ENCODE measurements at places on chromosomes 2 and 18.

GRCh38 chr18:32888306-32888705 is 115.5 kb upstream of the KLHL14 start:
- DNase-seq: no peak

GRCh38 chr18:80196528-80197320 is 50.6 kb downstream of the PARD6G start:
- DNase-seq: no peak

GRCh38 chr2:169741-170140 is 94.1 kb downstream of the SH3YL1 start:
- no peak for DNase-seq

- DNase-seq: no peak
Measured at GRCh38 chr2:58569475-58570185, 328.5 kb upstream of the FANCL start.

GRCh38 chr2:143526498-143526897 is 397.3 kb downstream of the ARHGAP15 start:
- no peak for DNase-seq

- DNase-seq: no peak
Measured at GRCh38 chr18:14974088-14974487, 226.1 kb downstream of the ANKRD30B start.

- DNase-seq: no peak
Measured at GRCh38 chr2:43043553-43043870, 182.9 kb downstream of the ZFP36L2 start.

GRCh38 chr2:150147889-150148683 is 339.4 kb downstream of the RND3 start:
- no peak for DNase-seq

GRCh38 chr2:83055376-83056010 is 1403.6 kb downstream of the SUCLG1 start:
- no peak for DNase-seq

DNA sequence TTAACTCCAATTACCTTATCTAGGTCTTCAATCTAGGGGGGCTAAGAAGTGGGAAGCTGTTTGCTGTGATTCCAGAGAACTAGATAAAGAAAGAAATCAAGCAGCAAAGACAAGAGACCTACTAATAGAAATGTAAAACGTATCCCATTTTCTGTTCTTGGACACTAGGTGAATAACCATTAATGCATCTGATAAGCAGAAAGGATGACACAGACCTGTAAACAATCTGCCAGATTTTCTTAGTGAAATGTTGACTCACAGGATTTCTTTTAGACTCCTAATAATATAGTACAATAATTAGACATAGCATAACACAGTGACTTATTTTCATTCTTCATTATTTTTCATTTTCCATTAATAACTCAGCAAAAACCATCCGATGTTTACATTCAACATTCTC is 1.3 kb downstream of the WDR35 start:
- DNase-seq: no peak

DNA sequence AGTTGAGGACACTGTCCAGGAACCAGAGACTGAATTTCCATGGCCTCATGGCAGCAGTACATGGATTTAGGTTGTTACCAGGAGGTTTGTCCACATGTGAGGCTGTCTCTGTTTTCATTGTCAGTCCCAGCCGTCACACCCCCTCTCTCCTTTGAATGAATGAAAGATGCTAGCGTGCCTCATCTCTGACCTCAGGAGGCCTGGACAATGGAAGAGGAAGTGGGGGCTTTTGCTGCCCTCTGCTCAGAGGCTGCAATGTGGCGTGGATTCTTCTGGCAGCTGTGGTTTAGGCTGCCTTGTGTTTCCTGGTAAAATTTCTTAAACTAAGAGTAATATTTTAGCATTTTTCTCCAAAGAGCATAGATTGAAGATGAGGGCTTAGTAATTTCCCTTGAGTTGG is 47.5 kb downstream of the RAB31 start:
- DNase-seq: no peak

GRCh38 chr2:230935130-230935430 is 10.0 kb upstream of the GPR55 start:
- DNase-seq: no peak

DNA sequence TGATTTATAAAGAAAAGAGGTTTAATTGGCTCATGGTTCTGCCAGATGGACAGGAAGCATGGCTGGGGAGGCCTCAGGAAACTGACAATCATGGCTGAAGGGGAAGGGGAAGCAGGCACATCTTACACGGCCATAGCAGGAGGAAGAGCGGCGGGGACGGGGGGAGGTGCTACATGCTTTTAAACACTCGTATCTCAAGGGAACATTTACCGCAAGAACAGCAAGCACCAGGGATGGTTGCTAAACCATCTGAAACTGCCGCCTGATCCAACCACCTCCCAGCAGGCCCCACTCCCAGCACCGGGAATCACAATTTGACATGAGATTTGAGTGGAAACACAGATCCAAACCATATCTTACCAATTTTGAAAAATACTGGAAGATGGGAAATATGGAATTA is 362.8 kb downstream of the FBXO15 start:
- DNase-seq: no peak

DNA sequence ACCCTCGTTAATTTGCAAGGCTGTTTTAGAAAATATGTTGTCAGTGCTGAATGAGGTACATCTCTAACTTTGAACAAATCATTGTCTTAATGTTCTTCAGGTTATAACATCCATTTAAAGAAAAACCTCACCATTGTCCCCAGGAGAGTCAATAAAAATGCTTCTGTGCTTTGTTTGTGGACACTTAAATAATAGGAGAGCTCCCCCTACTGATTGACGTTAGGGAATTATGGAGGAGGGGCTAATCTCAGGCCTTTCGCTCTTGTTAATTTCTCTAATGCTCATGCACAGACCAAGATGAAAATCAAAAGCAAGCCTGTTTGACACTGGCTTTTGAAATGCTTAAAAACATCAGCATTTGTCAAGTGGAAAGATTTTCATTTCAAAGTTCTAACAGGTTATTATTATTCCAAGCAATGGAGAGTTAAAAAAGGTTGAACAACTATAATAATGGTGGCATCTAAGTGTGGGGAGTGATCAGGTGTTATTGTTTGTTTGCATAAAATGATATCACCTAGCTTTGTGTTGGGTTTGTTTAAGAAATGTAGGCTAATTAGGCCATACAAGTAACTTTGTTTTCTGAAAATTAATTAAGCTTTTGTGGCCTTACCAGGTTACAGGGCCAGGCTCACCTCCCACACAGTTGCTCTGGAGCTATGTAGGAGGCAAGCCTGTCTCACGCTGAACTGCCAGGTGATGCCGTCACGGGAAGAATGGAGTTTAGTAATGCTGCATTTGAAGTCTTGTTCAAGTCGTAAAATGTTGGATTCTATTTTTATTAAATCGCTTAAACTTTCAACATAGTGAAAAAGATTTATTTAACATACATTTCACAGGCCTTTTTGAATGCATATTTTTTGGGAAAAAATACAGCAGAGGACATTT is 51.7 kb upstream of the SMIM21 start:
- no peak for DNase-seq

DNA sequence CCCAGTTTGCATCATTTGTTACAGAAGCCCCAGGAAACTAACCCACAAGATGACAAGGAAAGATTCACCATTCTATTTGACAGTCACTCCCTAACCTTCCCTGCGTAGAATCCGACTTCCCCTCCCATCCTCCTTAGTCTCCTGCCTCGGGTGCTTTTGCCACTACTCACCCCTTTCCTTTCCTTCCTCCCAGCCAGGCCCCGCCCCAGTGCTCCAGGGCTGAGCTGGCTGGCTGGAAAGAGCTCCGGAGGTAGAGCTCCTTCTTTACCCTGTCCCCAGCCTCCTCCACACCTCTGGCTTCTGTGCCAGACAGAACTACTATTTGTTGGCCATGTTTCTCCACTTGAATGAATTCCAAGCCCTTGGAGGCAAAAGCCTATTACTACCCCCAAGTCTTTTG is 317.6 kb upstream of the NCKAP5 start:
- DNase-seq: no peak

DNA sequence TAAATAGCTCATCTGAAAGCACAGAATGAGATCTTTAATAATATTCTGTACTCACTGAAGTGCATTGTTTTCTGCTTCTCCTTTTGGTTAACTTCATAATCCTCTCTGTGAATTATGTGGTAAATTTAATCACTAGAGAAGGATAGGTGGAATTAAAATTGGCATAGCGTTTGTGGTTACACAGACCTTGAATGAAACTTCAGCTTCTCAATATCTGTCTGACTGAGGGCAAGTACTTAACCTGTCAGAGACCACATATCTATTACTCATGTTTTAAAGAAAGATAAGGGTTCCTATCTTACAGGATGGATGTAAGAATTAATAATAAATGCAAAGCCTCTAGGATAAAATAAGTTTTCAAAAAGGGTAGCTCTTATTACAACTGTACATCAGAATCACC is 861.8 kb downstream of the TRIB2 start:
- no peak for DNase-seq

GRCh38 chr2:44247924-44248323 is 27.4 kb upstream of the SLC3A1 start:
- DNase-seq: no peak

DNA sequence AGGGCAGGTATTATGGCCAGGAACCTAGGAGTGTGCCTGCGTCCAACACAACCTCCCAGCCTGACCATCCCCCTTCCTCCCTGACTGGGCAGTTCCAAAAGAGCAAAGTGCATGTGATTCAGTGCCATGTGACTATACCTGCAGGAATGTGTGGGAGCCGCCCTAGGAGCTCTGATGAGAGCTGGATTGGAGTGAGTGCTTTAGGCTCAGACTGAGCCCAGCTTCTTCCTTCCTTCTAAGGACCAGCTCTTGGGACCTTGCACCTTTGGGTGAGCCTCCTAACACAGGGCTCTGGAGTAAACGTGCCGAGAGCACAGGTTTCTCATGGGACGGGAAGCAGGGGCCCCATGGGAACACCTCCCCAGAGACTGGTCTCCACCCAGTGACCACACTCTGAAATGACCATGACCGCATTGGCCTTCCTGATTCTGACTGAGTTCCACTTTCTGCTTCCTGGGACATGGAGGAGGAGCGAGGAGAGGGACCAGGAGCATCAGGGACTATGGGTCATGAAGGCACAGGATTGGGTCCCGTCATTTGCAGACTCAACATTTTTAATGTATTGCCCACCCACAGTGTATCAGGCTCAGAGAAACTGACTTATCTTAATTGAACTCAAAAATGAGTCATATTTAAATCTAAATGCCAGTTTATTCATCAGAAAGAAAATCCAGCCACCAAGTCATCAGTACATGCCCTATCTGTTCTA is 87.8 kb upstream of the BCL2L11 start:
- DNase-seq: no peak

- DNase-seq: no peak
Measured at GRCh38 chr2:168089200-168089599, 158.2 kb downstream of the STK39 start.

GRCh38 chr2:23547725-23548124 is 162.7 kb downstream of the KLHL29 start:
- no peak for DNase-seq

DNA sequence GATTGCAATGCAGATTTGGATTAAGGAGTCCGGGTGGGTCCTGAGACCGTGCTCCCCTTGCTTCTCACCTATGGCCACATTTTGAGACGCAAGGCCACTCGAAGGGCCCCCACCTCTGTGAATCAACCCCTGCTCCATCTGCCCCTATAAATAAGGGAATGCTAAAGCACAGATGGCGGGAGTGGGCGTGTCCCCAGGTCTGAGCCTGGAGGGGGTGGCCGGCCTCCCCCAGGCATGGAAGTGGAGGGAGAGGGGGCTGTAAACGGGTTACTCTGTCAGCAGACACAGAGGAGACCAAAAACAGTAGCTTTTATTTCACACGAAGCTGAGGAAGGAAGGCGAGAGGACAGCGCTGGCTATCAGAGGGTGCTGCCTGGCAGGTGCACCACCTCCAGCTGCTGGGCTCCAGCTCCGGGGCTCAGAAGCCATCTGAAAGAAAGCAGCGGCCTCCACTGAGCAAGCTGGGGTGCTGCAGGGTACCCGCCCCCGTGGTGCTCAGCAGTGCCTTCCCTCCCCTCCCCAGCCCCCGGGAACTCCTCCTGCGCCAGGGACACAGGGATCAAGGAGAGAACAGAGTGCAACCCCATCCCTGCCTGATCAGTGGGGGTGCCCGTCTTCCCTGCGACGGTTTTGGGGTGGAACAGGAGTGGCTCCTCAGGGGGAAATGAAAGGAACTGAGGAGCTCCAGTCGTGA is 56.7 kb upstream of the RAB6C start:
- DNase-seq: no peak

DNA sequence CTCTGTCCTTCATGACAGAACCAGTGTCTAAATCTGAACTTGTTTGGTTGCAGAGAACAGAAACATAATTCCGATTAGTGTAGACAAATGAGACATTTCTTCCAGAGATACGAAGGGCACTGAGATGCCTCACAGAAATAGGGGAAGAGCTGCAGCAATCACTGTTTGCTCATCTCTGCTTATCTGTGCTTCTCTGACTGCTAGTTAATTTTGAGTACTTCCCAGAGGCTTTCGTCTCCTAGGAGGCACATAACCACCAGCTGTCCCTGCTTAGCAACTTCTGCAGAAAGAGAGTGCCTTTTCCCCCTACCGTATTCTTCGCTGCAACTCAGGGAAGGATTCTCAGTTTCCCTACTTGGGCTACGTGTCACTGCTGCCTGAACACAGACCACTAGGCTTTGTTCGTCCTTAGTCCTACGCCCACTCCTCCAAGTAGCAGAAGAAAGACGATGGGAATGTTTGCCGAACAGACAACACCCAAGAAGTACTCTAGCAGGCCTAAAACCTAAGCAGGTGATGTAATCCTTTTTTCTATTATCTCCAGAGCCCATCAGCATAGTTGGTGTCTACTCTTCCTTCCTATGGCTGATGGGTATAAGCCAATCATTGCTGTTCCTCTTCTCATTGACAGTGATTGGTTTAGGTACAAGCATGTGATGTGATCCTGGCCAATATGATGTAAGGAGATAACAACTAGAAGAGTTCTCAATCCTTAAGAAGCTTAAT is 63.6 kb downstream of the TNP1 start:
- no peak for DNase-seq

DNA sequence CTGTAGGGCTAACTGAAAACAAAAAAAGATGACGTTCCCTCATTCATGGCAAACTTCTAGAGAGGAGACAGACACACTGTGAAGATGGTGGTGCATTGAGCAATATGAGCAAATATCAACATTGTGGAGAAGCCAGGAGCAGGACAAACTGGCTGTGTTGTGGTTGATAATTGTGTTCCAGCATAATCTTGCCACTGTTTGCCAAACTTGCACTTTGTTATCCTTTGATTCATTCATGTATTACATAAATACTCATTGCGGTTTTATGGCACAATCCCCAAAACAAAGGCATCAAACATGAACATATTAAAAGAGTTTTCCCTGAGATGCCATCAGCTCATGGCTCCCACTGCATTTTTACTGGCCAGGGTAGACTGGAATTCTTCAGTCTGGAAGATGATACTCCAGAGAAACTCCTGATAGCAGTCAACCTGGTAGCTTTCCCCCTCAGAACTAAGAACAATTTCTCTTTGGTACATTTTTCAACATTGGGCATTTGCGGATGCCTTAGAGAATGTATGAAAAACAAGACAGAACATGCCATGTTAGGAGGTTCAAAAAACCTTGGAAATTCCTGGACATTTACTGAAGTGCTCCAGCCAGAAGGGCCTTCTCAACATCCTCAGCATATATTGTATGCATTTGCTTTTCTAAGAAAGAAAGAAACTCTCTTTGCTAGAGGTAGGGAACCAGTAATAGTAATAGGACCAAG is 487.4 kb upstream of the CELF4 start:
- DNase-seq: no peak

GRCh38 chr2:218332920-218333645 is 23.6 kb upstream of the CATIP start:
- DNase-seq: no peak

GRCh38 chr18:47286776-47287410 is 35.4 kb upstream of the SKOR2 start:
- DNase-seq: no peak

- DNase-seq: no peak
Measured at GRCh38 chr2:164388511-164388910, 232.8 kb downstream of the GRB14 start.

All from stimulated activated CD8-positive, alpha-beta memory T cell treated with anti-CD3 and anti-CD28 coated beads, Interleukin-2, amount 100 ng/mL, for 1 hour (primary cell).